ENCODE measurements at places on chromosomes 2 and 18. TPM values are rescaled to one million over a fixed set of nuclear protein-coding genes. Genes with fewer than 3 reads are reported as not detected.

DNA sequence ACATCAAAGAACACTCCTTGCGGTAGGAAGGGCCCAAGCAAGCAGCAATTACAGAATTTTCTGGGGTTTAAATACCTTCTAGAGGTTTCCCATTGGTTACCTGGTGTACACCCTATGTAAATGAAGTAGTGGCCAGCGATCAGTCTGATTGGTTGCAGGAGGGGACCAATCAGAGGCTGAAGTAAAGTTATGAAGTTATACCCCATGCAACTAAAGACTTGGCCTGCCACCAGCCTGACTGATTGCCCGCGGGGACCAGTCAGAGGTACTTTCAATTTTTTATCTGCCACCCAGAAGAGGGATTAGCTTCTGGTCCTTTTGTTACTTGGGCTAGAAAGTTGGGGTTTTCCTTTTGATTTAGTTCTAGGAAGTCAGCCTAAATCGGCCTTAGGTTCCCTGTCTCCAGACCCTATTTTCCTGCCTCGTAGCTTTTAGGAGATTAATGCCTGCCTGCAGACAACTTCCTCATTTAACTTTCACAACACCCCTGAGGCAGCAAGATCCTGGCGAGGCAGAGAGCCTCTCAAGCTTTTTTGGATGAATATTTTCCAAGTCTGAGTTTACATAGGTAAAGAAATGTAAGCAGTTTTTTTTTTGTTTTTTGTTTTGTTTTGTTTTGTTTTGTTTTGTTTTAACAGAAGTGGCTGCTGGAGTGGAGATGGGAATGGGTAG is 1.5 kb upstream of the DGUOK start:
- DNase-seq = no peak

The CABYR gene
- total RNA-seq = 0.59 TPM

DNA sequence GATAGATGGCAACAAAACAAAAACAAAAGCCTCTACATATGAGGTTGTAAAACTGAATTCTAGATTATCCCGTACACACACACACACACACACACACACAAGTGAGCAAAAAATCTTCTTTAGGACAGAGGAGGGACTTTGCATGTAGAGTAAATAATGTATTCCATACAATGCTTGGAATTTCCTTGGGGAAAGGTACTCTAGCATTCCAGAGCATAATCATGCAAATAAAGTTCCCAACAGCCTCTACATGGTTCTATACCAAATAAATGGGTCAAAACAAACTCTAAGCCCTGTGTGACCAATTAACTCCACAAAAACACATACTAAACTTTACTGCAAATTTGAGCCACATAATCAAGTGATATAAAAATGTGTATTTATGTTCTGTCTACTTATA is 191.4 kb downstream of the RBM43 start:
- no peak for DNase-seq

The TDRD15 gene
- not detected for total RNA-seq

DNA sequence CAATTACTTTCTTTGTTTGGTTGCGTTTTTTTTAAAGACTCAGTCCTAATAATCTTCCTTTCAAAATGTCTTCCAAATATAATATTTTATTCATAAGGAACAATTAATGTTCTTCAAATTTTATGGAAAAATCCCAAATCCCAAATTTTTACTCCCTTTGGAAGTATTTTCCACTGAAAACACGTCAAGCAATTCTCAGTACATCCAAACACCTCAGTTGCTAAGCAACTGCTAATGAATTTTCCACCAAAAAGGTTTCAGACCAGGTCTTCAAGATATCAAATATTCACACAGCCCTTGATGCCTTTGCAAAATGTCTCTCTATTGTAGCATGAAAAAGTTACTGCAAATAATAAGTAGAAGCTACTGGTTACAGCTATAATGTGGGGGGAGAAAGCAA is 140.1 kb downstream of the DSEL start:
- no peak for DNase-seq

The CYTIP gene
- total RNA-seq = 2.5 TPM

- no peak for DNase-seq
These were observed 64.4 kb upstream of the PGAP1 start for GRCh38 chr2:196990788-196991461.

GRCh38 chr18:51157215-51157614 is 40.3 kb downstream of the MEX3C start:
- DNase-seq = no peak

- no peak for DNase-seq
These were observed 58.7 kb downstream of the IL1RL2 start for GRCh38 chr2:102245266-102246151.

The TTLL4 gene
- total RNA-seq = 8.6 TPM

DNA sequence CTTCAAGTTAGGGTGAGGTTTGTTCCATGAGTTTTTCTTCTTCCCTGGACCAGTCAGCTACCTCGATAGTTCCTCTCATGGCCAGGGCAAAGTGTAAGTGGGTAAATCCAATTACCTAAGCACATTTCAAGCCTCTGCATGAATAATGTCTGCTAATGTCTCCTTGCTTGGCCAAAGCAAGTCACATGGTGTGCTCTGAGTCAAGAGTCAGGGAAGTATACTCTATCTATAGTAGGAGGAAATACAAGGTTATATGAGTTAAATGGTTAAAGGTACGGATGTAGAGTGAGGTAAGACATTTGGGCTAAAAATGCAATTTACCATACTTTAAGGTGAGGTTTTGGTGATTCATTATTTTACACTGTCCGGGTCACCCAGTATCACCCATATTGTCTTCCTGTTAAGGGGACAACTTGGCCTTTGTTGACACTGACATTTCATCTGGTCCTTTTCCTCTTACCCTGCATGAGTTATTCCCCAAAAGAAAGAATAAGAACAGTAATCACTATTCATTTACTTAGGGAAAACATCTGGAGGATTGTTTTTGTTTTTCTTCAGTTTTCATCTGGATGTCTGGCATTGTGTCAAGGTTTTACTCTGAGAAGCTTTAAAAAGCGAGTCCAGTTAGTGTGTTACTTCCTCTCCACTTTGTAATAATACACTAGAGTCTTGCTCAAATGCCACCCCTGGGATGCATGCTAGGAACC is 405.5 kb downstream of the RND3 start:
- no peak for DNase-seq

The ACVR1C gene
- total RNA-seq = 0.59 TPM

GRCh38 chr2:31226266-31226665 is 7.7 kb upstream of the EHD3 start:
- DNase-seq = no peak

GRCh38 chr18:72985686-72986085 is 117.9 kb upstream of the NETO1 start:
- no peak for DNase-seq

The CSRNP3 gene
- total RNA-seq = 2.9 TPM

The STK39 gene
- 24.6 TPM for total RNA-seq

DNA sequence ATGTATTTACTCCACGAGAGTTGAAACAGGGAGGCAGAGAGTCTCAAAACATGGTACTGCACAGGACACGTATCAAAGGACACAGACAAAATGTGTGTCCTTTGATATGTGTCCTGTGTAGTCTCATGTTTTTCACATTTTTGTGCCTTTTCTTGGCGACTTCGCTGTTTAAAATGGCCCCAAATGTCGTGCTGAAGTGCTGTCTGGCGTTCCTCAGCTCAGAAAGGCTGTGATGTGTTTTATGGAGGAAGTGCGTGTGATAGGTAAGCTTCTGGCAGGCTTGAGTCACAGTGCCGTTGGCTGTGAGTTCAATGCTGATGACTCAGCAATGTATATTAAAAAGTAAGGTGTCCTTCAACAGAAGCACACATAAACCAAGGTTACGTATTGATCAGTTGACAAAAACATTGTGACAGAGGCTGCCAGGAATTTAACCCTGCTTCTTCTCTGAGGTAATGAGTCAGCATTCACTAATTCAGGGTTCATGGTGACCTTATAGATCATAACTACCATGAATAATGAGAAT is 78.2 kb downstream of the DYSF start:
- peak; percentile 63 for DNase-seq

DNA sequence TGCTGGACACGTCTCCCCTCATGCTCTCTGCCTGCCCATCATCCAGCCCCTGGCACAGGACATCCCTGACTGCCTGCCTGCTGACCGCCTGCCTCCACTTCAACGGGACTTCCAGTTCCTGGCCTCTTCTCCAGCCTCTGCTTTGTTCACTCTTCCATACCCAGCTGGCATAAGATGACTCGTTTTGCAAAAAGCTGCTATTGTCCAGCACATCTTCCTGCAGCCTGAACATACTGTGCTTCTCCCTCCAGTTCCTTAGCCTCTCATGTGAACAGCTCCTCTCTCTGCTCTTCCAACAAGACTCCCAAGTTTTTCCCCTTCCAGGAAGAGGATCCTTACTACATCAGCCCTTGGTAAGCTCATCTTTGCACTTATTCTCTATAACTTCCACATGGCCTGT is 62.4 kb upstream of the SKOR2 start:
- no peak for DNase-seq

DNA sequence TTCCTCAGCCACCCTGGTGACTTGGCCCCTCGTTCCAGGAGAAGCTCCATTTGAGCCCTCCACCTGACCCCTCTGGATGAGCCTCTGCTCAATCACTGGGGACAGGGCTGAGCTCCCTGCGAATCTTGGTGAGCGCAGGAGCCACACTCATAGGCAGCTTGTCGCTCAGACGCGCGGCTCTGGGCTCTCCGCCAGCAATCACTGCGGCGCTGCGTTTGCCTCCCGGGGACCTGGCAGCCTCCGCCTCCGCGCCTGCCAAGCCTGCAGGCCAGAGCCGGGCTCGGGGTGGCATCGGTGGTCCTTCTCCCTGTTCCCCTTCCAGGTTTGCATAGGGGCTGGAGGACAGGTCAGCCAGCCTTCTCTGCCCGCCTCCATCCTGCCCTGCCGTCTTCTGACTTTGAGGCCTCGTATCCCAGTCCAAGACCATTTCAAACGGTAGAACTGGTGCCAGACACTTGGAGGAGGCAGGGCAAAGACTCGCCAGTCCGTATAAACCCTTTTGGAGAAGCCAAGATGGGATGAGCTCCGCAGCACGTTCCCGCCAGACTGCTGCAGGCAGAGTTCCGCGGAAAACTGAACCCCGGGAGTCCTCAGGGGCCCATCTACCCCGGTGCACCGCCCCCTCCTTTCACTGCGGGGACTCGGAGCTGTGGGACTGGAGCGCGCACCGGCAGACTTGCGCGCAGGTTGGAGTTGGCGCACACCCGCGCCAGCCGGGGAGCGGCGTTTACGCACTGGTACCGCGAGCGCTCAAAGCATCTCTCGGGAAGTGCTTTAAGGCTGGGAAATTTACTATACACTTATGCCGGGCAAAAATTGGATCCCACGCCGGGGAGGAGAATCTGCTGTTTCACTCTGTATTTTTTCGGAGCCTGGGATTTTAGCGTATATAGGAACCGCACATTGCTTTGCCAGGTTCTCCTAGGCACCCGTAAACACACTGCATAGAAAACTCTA is 1.1 kb upstream of the TACR1 start:
- DNase-seq = peak; percentile 82

GRCh38 chr18:43919551-43919950 is 642.3 kb upstream of the SYT4 start:
- DNase-seq = no peak

DNA sequence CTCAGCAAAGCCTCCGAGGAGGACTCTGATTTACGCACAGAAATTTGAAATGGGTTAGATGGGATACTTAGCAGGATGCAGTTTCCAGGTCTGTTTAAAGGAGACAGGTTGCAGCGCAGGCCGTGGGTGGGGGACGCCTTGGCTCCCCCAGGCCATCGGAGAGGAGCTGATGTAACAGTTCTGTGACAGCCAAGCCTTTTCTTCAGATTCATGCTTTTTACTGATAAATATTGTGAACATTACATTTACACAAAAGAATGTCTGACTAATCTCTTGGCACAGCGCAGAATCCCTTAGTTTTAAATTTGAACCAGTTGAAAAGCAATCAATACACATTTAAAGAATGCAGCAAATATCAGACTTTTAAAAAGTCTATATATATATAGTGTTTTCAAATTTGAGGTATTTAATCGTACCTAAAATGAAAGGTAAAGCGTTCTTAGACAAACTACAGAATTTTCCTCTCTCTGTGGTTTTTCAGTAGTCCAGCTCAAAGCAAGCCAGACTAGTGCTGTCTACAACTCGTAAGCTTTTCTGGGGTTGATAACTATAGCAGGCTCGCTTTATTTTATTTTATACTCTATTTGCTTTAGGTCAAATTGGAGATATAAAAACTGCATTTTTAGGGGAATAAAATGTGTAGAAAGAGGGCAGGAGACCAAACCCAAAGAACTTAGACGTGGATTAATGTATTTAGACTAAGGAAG is 221.9 kb downstream of the PIEZO2 start:
- DNase-seq = no peak

The POTEC gene
- total RNA-seq = not detected

DNA sequence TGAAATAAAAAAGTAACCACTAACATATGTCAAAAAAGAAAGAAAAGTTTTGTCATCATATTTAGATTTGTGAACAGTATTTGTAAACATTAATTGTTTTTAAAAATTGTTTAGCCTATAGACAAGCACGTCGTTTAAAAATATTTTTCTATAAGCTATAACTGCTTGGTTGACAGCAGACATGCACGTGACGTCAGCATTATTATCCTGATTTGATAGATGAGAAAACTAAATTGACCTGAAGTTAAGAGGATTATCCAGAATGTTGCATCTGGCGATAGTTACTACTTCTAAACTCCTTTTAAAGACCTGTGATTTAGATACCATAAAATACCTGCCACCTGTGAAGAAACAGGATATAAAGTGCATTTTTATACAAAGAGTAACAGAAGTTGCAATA is 156.9 kb upstream of the BARD1 start:
- DNase-seq = no peak

The CREG2 gene
- 0.81 TPM for total RNA-seq

Measured in cardiac septum (tissue), 1 donor.